ENCODE measurements at places on chromosomes 11 and 22.

GRCh38 chr11:64268893-64269539, 15.4 kb downstream of the BAD start:
- DNase-seq, result peak; percentile 41

GRCh38 chr22:17479135-17479534, 84.2 kb upstream of the SLC25A18 start:
- no peak for DNase-seq

DNA sequence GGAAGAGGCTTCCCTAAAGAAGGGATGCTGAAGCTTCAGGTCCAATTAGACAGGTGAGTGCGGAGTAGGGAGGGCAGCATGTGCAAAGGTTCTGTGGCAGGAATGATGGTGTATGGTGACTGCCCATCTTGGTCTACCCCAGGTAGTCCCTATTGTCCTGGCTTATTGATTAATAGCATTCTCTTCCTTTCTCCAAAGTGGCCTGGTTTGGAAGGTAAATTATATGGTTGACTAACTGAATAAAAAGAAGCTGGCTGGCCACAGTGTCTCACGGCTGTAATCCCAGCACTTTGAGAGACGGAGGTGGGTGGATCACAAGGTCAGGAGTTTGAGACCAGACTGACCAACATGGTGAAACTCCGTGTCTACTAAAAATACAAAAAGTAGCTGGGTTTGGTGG, 230.5 kb downstream of the MIAT start:
- DNase-seq, result no peak

- DNase-seq, result no peak
Observed at GRCh38 chr11:17637901-17638300, 81.5 kb upstream of the MYOD1 start.

GRCh38 chr11:123799438-123799837, 6.7 kb downstream of the OR6M1 start:
- DNase-seq, result no peak

DNA sequence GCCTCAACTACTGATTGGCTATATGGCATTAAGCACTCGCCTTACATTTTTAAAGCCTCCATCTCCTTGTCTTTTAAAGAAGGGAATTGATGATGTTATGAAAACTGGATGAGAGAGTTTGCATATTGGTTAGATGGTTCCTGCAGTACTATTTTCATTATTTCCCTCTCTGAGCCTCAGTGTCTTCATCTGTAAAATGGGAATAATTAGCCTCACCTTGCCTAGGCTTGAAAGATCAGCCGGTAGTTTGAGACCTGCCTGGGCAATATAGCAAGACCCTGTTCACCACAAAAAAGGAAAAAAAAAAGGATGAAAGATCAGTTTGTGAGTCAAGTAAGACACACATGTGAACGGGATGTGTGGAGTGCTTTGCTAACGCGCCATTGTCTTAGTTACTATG, 35.0 kb upstream of the SLC35C1 start:
- no peak for DNase-seq

GRCh38 chr11:29984544-29984943, 32.3 kb downstream of the KCNA4 start:
- DNase-seq, result no peak

- no peak for DNase-seq
Observed at GRCh38 chr11:102559839-102560238, 29.3 kb upstream of the MMP7 start.
